ENCODE measurements at places on chromosomes 6 and 20. TPM values are rescaled to one million over a fixed set of nuclear protein-coding genes. Genes with fewer than 3 reads are reported as not detected.

GRCh38 chr20:47252879-47253307, 103.6 kb downstream of the ZMYND8 start:
- no peak for DNase-seq

GRCh38 chr6:28737750-28738395, 185.9 kb downstream of the TRIM27 start:
- DNase-seq: no peak

- DNase-seq: no peak
These were observed 637 bp downstream of the UBR2 start for GRCh38 chr6:42564506-42564825.

DNA sequence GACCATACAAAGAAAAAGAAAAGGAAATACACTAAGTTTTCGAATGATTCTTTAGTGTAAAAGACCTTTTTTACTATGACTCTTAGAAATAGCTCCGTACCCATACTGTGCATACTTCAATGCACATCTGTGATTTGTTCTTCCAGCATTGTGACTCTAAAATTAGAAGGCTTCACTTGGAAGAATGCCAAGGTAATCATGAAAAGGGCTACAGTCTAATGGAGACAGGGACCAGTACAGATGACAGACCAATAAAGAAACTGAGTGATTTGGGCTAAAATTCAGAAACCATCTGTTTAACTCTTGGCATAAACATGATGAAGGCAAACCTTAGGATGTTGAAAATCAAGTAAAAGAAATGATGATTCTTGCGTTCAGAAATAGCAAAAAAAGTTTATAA, 46.3 kb downstream of the CYP39A1 start:
- DNase-seq: no peak

GRCh38 chr6:81876971-81877370, 124.5 kb upstream of the TENT5A start:
- DNase-seq: peak; percentile 30

- DNase-seq: no peak
These were observed 98.5 kb downstream of the GMPR start for GRCh38 chr6:16336911-16337294.

DNA sequence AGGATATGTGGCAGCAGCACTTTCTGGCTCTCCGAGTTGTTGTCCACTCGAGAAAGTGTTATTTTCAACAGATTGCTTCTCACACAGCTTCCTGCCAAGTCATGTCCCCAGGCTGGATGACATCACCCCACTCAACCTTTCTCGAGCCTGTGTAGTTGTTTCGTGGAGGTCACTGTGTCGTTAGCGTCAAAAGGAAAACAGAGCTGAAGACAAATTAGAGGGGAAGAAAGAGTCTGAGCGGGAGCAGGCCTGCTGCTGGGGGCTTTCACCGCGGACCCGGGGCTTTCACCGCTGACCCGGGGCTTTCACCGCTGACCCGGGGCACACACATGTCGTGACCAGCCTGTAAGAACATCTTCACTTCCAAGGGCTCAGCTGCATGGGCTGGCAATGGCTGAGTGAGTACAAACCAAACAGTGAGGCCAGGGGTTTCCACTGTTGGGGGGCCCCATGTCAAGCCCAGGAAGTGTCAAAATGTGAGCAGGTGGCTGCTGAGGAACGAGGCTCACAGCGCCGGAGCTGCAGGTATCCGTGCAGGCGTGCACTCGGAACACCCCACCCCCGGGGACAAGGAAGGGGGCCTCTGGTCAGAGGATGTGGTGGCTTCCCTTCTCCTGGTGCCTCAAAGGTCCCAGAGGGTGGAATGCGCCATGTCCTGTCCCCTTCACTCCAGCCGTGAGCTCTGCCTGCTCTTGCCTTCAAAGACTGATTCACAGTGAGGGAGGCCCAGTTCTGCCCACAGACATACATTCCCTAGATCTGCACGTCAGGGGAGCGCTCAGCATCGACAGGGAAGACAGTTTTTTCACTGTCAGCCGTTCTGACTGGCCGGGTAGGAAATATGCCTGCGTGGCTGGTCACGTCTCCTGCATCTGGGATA, 365.9 kb downstream of the TAF4 start:
- no peak for DNase-seq

DNA sequence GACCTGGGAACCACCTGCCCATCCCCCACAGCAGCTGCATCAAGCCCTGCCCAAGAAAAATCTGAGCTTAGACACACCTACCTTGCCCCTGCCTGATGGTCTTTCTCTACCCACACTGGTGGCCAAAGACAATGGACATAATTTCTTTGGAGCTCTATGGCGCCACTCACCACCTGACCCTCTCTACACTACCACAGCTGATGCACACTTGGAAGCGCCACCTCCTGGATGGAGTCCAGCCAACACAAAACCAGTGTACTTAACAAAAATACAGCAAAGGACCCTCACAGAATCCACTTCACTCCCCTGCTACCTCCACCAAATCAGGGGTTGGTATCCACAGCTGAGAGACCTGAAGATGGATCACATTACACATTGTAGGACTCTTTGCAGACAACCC, 39.7 kb upstream of the CLVS2 start:
- DNase-seq: no peak

GRCh38 chr6:13538084-13538483, 36.3 kb upstream of the SIRT5 start:
- peak; percentile 61 for DNase-seq

DNA sequence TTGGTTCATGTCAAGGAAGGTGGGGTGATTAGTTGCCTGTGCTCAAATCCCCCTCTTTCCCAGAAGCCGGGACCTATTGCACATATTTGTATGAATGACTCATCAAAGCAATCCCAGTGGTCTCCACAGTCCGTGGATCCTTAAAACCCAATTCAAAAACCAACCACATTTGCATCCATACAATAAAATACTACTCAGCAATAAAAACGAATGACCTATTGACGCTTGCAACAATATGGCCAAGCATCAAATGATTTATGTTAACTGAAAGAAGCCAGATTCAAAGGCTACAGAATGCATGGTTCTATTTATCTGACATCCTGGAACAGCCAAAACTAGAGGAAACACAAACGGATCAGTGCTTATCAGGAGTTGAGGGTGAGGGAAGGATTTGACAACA, 275.4 kb downstream of the PTPRT start:
- no peak for DNase-seq

- no peak for DNase-seq
These were observed 66.8 kb downstream of the TBC1D7 start for GRCh38 chr6:13261464-13261994.

- DNase-seq: no peak
These were observed 17.6 kb downstream of the RIMS4 start for GRCh38 chr20:44792796-44793195.

DNA sequence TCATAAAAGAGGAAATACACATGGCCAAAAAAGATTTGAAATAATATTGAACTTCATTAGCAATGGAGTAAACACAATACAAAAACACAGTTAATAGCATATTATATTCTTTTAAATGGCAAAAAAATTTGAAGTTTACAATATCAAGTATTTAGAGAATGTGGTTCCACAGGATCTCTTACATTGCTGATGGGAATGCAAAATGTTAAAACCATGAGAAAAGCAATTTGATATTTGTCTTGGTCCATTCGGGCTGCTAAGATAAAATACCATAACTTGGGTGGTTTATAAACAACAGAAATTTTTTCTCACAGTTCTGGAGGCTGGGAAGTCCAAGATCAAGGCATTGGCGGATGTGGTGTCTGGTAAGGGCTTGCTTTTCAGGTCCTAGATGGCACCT, 154.0 kb upstream of the PLN start:
- peak; percentile 33 for DNase-seq

DNA sequence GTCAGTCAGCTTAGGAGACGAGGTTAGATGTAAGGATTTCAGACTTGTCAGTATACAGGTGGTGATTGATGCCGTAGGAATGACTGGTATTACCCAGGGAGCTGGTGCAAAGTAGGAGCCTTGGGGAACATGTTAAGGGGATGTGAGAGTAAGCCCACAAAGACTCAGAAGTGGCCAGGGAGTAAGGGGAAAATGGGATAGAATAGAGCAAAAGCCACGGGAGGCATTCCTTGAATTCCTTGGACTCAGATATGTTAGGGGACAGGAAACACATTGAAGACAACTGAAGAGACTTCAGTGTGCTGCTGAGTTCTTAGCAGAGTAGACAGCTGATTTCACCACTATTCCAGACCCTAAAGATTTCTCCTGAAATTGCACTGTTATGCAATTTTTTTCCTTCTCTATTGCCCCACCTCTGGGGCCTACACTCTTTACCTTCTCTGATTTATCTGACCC, 1.2 kb upstream of the ACAT2 start:
- DNase-seq: peak; percentile 64

Gene ARMC12
- 0.28 TPM for total RNA-seq

Gene VSX1
- not detected for total RNA-seq

Gene GINM1
- total RNA-seq: 31.4 TPM

Gene DCBLD1
- 27.8 TPM for total RNA-seq

Gene SPATA25
- not detected for total RNA-seq

Gene ECT2L
- not detected for total RNA-seq

Gene PROKR2
- not detected for total RNA-seq

Gene KIF13A
- total RNA-seq: 51.8 TPM

Gene MUCL3
- not detected for total RNA-seq

All from IMR-90 (cell line).